ENCODE measurements at places on chromosomes 7 and 10.

GRCh38 chr10:89255793-89256192, 4.2 kb upstream of the LIPA start:
- no peak for DNase-seq

DNA sequence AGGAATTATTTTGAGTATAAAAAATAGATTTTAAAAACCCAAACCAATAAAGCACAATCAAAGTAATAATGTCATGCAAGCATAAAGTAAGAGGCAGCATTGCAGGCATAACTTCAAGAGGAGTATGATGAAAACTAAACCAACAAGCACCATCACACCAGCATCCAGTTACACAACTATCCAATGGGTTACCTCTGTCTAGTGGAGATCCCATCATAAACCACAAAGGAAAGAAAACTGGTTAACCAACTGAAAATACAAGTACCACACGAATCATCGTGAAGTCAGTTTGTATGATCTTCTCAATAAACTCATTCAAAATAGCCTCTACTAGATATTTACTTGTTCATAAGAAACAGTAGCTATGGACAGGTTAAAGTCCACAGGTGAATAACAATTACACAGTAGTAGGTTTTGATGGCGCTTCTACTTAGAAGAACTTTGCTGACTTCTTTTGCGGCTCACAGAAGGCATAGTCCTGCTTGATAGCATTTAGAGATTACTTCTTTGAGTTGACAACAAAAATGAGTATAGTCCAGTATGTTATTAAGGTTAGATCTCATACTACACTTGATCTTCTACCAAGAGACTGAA, 116.6 kb downstream of the MICU1 start:
- no peak for DNase-seq

DNA sequence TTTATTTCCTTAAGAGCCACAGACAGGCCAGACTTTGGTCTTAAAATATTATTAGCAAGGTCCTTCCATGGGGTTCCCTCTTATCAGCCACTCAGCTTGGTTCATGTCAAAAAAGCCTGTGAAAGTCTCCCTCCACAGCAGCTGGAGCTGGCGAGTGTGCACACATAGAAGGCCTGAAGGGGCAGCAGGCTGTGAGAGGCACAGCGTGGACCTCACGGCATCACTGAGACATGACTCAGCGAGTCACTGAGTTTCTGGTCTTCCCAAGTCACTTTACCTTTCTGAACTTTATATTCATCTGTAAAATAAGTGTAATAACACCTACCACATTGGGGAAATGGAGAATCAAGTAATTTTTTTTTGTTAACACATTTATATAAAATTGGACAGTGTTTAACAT, 8.7 kb downstream of the TAF3 start:
- DNase-seq = no peak

GRCh38 chr10:21326594-21327288, 198.7 kb downstream of the SKIDA1 start:
- DNase-seq = no peak

GRCh38 chr10:128180843-128181242, 54.6 kb upstream of the MKI67 start:
- peak; percentile 17 for DNase-seq

GRCh38 chr10:129741280-129741977, 222.6 kb downstream of the EBF3 start:
- DNase-seq = no peak

- no peak for DNase-seq
These were observed 131.3 kb downstream of the ALOX5 start for GRCh38 chr10:45505311-45505710.

DNA sequence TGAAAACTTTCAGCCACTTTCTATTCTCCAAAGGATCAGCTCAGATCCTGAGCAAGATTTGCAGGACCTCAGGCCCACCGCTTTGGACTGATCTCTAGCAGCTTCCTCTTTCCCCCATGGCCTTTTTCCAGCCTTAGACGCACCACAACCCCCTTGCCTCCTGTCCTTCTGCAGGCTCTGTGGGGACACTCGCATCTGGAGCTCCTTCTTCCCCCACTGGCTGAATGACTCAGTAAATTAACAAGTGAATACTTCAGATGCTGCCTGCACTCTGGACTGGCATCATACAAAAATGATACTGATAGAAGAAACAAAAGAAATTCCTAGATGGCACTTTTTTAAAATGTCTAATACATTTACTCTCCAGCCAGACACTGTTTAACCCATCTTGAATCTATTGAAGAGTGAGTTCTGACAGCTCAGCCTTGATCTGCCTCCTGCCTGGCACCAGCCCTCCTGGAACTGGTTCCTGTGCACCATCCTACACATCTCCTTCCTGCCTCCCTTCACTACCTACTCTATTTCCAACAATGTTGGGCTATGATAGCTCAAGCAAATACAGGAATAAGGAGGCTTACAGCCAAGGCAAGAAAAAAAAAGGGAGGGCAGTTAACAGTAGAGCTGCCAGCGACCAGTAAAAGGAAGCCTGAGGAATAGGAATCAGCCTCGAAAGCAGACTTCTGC, 3.3 kb downstream of the FRMPD2 start:
- no peak for DNase-seq

DNA sequence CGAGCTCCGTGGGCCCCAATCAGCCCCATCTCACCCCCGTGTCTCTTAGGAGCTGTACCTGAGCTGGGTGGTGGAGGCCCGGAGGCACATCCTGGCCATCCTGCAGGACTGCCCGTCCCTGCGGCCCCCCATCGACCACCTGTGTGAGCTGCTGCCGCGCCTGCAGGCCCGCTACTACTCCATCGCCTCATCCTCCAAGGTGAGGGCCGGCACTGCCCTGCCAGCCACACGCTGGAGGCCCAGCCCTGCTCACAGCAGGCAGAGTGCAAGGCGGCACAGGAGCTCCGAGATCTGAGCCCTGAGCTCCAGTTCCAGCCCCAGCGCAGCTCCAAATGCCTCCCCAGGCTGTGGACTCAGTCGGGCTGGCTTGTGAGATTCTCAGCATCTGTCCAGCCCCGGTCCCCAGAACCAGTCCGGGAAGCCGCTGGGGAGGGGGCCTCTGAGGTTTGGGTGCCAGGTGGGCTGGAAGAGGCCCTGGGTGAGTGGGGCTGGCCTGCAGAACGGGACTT, 9.3 kb downstream of the TMEM120A start:
- DNase-seq = no peak

GRCh38 chr10:17122052-17122451, 7.6 kb downstream of the CUBN start:
- no peak for DNase-seq

DNA sequence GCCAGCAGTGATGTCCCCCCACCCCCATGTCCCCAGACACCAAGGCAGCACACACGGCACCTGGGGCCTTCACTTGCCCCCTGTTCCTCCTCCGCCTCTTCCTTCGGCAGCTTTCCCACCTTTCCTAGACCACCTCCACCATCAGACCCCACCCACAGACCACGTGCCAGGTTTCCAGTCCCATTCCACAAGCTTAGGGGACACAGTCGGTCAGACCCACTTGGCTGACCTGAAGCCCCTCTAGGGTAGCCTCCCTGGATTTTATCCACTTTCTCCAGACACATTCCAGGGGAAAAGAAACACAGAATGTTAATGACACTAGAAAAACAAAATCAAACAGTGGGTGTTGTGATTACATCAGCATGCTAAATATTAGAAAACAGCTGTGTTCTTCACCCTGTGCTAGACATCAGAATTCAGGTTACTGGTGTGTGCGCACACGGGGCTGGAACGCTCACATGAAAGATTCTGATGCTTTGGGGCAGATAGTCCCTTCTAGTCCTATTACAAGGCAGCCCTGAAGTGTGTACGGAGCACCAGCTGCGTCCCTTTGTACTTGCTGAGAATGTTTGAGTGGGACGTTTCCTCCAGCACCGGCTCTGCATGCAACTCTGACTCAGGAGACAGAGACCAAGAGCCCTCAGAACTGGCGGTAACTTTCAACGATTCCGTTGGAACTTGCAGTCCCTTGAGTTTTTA, 75.5 kb upstream of the PPP2R2D start:
- no peak for DNase-seq
